ENCODE measurements at places on chromosomes 3 and 15. TPM values are rescaled to one million over a fixed set of nuclear protein-coding genes. Genes with fewer than 3 reads are reported as not detected.

PGBD4 gene
- 0.91 TPM for total RNA-seq

THRB gene
- 4.7 TPM for total RNA-seq

TUSC7 gene
- total RNA-seq, result not detected

TERC gene
- total RNA-seq, result 221 TPM

PIK3CA gene
- 19.3 TPM for total RNA-seq

SHC4 gene
- total RNA-seq, result not detected

TRAIP gene
- 10.1 TPM for total RNA-seq

CHAC1 gene
- total RNA-seq, result 16.1 TPM

SEMA3G gene
- total RNA-seq, result 4.6 TPM

CCDC54 gene
- total RNA-seq, result not detected

CFAP91 gene
- 0.68 TPM for total RNA-seq

DNA sequence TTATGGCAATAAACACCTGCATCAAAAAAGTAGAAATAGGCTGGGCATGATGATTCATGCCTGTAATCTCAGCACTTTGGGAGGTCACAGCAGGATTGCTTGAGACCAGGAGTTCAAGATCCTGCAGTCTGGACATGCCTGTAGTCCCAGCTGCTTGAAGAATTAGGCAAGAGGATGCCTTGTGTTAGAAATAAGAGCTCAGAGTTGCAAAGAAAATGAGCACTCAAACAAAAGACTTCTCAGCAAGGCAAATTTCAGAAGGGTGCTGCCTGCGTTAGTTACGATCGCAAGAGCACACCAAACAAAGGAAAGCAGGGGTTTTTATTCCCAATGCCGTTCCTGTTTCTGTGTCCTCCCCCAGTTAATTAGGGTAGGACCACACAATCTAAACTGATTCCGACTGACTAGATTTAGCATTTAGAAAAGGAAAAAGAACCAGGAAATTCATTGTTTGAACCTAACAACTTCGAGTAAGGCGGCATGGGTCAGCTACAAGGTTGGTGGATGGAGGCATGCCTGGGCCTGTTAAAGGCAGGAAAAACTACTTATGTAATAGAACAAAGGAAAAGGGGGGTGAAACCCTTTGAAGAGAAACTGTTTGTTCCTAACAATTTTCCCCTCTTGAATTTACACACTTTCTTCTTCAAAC, 55.5 kb downstream of the DLG1 start:
- H3K4me1 ChIP-seq, result no peaks in the 10 kb centered on the region
- no peak overlapping the region for H3K4me3 ChIP-seq
- no peaks in the 10 kb centered on the region for H3K36me3 ChIP-seq
- H3K27me3 ChIP-seq, result no peaks in the 10 kb centered on the region
- no peak overlapping the region for H3K27ac ChIP-seq

DNA sequence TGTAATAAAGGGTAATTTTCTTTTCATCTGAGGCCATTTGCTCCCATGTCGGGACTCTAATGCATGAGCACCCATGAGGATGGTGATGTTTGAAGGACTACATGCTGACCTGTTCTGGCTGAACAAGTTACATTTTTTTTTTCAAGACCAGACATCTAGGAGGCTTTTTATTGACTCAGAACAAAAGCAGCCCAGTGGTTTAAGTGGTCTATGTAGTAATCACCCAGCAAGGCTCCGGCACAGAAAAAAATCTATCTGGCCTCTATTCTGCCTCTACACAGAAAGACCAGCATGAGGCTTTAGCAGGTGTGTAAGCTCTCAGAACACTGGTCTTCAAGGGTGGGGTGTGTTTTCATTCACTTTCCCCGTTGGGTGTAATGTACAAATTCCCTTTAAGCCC, 95.1 kb upstream of the ZBED2 start:
- no peak overlapping the region for H3K4me3 ChIP-seq
- DNase-seq, result no peak
- H3K36me3 ChIP-seq, result no peaks in the 10 kb centered on the region
- H3K4me1 ChIP-seq, result no peaks in the 10 kb centered on the region

DNA sequence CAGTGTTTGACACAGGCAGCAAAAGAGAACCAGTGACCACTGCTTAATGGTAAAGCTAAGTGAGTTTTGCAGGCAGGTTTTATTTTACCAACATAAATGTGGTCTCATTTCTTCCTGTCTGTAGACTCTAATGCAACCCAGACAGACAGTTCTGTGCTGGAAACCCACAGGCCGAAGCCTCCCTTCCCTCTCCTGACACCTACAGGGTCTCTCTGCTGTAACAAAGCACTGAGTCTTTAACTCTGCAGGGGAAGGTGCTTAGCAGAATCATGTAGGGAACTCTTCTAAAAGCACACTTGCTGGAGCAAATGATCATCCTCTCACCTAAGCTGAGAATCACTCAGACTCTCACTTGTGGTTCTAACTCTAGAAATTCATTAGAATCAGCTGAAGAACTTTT, 200.3 kb downstream of the KBTBD8 start:
- no peak overlapping the region for H3K27ac ChIP-seq
- no peaks in the 10 kb centered on the region for H3K36me3 ChIP-seq
- no peaks in the 10 kb centered on the region for H3K27me3 ChIP-seq
- H3K4me3 ChIP-seq, result no peak overlapping the region
- no peaks in the 10 kb centered on the region for H3K4me1 ChIP-seq
- DNase-seq, result no peak

DNA sequence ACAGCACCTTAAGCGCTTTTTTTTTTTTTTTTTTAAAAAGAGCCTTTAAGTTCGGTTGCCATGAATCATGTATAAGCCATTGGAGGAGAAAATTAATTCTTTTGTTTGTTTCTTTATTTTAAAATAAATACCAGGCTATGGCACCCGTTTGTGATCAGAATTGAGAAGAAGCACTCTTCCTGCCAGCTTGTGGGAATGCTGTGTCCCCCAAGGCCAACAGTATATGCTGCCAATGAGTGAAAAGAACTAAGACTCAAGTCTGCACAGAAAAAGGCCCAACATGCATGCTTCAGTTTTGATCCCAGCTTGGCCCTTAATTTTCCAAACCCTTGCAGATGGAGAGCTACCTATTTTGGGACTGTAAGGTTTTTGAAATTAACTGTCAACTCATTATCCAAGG, 90.5 kb downstream of the LRRC3B start:
- no peak overlapping the region for H3K27ac ChIP-seq
- H3K4me3 ChIP-seq, result no peak overlapping the region
- H3K4me1 ChIP-seq, result no peaks in the 10 kb centered on the region
- DNase-seq, result no peak
- H3K27me3 ChIP-seq, result no peaks in the 10 kb centered on the region

GRCh38 chr3:16604887-16605602, at the start of gene DAZL:
DAZL (minus strand) TSS chr3:16605423; CDS start chr3:16605205, 218 bp downstream.
- H3K4me3 ChIP-seq, result no peak within 1 kb of the TSS
- no peaks in the 10 kb centered on the region for H3K27me3 ChIP-seq
- DNase-seq, result no peak
- H3K36me3 ChIP-seq, result no peaks in the 10 kb centered on the region
- no peak within 1 kb of the TSS for H3K27ac ChIP-seq

GRCh38 chr3:71893122-71893521, 108.2 kb upstream of the PROK2 start:
- DNase-seq, result no peak
- peaks cover 5% of the 10 kb centered on the region for H3K4me1 ChIP-seq
- no peak overlapping the region for H3K4me3 ChIP-seq
- H3K36me3 ChIP-seq, result no peaks in the 10 kb centered on the region
- H3K27ac ChIP-seq, result no peak overlapping the region
- no peaks in the 10 kb centered on the region for H3K27me3 ChIP-seq

DNA sequence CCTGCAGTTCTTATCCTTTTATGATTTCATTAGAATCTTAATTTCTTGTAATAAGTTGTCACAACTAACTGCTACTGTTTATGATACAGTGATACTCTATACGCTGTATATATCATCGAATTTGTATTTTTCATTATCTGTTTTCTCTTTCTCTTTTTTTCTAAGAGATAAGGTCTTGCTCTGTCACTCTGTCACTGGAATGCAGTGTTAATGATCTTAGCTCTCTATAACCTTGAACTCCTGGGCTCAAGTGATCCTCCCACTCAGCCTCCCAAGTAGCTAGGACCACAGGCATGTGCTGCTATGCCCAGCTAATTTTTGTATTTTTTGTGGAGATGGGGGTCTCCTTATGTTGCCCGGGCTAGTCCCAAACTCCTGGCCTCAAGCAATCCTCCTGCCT, 14.8 kb downstream of the APH1B start:
- no peak for DNase-seq
- no peaks in the 10 kb centered on the region for H3K27me3 ChIP-seq
- no peak overlapping the region for H3K4me3 ChIP-seq

DNA sequence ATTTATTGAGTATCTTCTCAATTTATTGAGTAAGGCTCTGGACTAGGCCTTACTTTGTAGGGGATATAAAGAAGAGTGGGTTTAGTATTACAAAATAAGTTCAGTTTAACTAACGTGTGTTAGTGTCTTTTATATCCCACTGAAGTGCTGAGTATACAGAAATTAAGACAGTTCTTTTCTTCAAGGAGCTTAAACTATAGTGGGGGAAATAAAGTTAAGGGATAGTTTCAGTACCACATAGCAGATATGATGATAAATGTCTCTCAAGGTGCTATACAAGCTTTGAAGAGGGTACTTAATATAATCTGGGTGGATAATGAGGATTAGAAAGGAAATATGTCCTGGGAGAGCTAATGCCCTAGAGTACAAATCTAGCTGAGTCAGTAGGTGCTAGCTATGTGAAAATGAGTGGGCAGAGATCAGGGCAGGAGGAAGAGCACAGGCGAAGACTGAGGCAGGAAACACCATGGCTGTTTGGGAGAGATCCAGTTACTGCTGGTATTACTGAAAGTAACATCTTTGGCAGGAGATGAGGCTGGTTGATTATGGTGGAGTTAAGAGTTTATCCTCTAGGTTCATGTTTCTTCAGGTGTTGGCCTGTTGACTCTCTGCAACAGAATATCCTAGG, 46.0 kb downstream of the TEX9 start:
- DNase-seq, result no peak
- no peaks in the 10 kb centered on the region for H3K36me3 ChIP-seq
- H3K27ac ChIP-seq, result no peak overlapping the region
- H3K27me3 ChIP-seq, result no peaks in the 10 kb centered on the region
- no peaks in the 10 kb centered on the region for H3K4me1 ChIP-seq

GRCh38 chr3:189967254-189967865, 153.3 kb downstream of the P3H2 start:
- DNase-seq, result no peak
- no peaks in the 10 kb centered on the region for H3K27me3 ChIP-seq
- H3K4me1 ChIP-seq, result no peaks in the 10 kb centered on the region

GRCh38 chr3:5198986-5199731, 11.7 kb downstream of the EDEM1 start:
- DNase-seq, result no peak
- H3K4me3 ChIP-seq, result no peak overlapping the region
- H3K4me1 ChIP-seq, result peaks cover 47% of the 10 kb centered on the region
- no peaks in the 10 kb centered on the region for H3K27me3 ChIP-seq

DNA sequence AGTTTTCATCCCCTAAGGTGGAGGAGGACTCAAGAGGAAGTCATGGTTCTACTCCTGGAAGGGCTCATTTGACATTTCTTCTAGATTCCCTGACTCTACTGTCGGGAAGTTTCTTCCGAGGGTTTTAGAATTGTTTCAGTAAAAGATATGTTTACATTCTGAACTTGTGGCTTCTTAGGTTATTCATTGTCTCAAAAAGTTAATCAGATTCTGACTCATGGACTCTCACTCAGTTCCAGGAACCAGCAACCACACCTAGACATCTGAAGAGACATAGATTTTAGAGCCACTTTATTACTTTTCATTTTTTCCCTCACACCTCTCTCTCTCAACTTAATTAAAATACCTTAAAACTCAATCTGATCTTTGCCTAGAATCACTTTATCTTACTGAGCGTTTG, 862.6 kb downstream of the AGBL1 start:
- H3K4me1 ChIP-seq, result no peaks in the 10 kb centered on the region
- no peak overlapping the region for H3K4me3 ChIP-seq
- DNase-seq, result no peak
- H3K27me3 ChIP-seq, result no peaks in the 10 kb centered on the region
- no peak overlapping the region for H3K27ac ChIP-seq
- no peaks in the 10 kb centered on the region for H3K36me3 ChIP-seq

All from esophagus squamous epithelium (tissue), 5 donors.